ENCODE measurements at places on chromosomes 6 and 20.
A peak's percentile ranks its signal among the peaks of the same experiment; 100 is the strongest.

DNA sequence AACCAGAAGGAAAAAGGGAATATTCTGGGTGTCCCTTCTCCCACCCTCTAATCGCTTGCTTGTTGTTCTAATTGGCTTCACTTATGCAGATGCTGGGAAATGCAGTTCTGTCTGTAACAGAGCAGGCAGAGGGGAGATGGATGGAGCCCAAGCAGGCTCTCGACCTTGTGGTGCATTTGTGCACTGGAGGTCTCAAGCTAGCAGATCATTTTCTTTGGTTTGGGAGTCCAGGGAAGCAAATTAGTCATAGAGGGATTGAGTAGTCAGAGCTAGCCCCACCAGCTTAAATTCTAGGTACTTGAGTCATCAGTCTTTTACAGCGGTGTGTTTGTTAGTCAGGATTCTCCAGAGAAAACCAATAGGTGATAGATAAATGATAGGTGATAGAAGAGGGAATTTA lies 234.7 kb upstream of the ECI2 start:
- DNase-seq = no peak

DNA sequence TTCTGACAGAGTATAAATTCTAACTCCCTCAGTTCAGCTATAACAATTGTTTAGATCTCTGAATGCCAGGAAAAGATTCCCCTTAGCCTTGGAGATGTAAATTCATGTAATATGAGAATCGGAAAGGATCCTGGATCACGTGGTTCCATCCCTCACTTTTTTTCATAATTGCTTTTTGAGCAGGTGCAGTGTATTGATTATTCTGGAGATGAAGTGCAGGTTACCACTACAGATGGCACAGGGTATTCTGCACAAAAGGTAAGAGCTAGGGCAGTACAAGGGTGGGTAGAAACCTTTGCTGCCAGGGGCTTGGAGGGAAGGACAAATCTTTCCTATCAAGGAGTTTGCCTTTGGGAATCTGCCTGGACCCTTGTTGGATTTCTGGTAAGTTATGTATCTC lies 52.7 kb downstream of the KDM1B start:
- no peak for DNase-seq

- no peak for DNase-seq
Observed at GRCh38 chr6:67210450-67210849, 1424.6 kb upstream of the ADGRB3 start.

GRCh38 chr20:38034108-38034649 lies 633 bp downstream of the RPRD1B start:
- DNase-seq = no peak

DNA sequence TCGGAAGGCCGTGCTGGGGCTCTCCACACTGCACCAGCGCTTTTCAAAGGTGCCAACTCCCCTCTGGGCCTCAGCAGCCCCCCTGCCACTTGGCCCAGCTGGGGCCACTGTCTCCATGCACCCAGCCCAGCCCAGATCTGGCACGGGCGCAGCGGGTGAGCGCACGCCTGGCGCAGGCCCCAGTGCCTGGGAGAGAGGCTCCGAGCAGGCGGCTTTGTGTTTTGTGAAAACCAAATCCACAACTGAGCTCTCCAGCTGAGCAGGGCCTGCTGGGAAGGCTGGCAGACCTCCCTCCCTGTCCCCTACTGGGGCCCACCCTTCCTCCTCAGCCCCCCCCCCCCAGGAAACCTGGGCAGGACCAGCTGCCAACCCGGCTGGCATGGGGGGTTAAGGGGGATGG lies 17.0 kb downstream of the MDGA1 start:
- no peak for DNase-seq

- no peak for DNase-seq
Observed at GRCh38 chr6:148769304-148769968, 22.6 kb downstream of the UST start.

DNA sequence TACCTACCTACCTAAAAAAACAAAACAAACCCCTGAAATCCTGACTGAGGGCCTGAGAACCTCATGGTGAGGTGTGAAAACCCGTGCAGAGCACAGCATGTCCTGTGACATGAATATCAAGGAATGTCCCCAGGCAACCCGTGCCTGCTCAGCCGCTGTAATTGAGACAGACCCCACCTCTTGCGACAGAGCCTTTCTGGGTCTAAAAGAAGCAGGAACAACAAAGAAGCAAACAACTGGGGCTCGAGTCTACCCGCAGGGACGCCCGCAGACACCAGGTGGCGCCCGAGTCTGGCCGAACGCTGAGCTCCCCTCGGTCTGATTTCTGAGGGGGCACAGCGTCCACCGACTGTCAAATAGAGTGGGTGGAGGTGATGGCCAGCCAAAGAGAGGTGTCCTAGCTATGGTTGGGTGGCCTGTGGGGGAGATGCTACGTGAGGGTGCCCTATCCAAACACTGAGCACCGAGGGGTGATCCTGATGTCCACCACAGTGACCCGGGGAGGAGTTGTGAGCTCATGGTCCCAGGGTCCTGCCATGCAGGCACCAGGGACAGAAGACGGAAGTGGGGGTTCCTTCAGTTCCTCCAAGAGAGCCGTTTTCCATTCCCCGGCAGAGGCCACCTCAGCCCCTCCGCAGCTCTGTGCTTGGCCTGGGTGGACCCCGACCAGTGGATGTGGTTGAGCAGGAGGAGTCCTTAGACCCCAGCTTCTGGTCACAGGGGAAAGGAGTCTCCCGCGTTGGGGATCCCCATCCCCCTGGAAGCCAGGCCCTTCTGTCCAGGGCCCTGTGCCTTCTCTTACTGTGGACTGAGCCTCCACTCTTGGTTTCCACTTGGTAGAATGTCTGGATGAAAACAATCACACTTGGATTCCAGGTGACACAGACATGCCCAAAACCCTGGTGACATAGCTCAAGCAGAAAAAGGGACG lies 268.2 kb downstream of the CDC5L start:
- peak; percentile 60 for DNase-seq

GRCh38 chr6:35173044-35173426 lies 31.9 kb upstream of the TCP11 start:
- DNase-seq = no peak

GRCh38 chr6:5684320-5685053 lies 322.2 kb downstream of the NRN1 start:
- DNase-seq = no peak

DNA sequence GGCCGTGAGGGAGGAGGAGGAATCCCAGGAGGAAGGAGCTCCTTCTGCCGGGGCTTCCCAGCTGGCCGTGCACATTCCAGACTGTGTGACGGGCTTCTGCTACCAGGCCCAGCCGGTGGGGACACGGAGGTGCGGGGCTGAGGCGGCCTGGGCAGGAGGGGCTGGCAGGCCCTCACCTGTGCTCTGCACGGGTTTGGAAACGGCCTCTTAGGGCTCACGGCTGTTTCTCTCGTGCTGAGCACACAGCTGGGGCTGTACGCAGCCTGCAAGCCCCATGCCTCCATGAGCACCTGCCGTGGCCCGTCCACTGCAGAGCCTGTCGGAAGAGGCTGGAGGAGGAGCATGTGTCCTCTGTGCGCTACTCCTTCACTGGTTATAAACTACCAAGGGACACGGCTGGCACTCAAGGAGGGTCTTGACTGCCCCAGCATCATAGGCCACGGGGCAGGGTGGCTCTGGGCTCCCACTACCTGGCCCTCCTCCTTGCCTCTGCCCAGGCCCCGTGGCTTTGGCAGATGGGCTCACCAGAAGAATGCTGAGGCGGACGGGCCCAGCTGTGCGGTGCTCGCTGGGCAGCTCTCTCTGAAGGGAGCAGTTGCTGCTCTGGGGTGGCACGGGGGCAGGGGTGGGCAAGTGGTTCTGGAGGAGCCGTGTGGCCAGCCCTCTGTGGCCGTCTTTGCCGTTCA lies 15.8 kb downstream of the NPEPL1 start:
- DNase-seq = no peak

GRCh38 chr20:21090111-21090618 lies 16.0 kb downstream of the LINC00237 start:
- no peak for DNase-seq

DNA sequence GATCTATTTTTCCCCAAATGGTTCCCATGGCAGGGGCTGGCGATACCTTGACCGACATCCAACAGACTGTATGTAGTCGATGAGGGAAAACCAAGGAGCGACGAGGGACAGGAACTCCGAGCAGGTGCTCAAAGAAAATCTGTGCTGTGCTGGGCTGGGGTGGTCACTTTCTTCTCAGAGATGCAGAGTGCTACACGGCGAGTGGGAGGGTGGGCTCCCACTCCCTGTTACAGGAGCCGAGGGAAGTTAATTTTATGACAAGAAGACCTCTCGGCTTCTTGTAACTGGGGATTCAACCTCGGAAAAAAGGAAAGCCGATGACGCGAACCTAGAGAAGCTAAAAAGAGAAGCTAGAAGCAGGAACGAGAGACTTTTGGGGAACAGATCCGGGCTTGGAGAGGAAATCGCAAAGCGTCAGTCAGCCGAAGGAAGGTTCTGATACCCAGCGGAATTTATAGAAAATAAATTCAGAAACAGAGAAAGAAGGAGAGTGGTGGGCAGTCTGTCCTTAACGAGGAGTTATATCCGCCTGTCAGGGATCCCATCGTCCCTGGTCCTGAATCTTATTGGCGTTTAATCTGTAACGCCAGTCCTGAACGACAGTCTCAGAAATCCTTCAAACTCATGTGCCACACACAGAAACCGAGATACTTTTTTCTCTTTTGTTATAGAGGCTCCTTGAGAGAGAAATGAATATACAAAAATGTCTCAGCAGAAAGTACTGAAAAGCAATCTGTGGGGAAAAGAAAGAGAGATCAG lies 84.6 kb upstream of the ZNF322 start:
- DNase-seq = no peak

- DNase-seq = no peak
Observed at GRCh38 chr6:112883095-112883494, 536.0 kb downstream of the RFPL4B start.

DNA sequence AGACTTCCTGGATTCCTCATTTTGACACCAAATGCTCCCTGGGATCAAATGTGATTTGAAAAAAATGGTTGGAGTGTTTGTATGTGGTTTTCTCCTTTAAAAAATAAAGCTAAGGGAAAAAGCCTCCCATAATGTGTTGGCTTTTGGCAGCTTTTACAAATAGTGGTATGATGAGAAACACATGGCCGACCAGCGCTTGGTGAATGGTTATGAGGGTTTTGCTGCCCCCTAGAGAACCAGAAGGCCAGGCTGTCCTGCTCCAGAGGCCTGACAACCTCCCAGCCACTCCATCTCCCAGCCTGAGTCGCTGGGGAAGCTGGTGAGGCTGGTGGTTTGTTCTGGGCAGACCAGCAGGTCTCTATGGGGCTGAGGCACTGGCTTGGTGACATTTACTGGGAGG lies 69.3 kb downstream of the CLIC5 start:
- no peak for DNase-seq

GRCh38 chr6:155235087-155235486 lies 28.7 kb upstream of the CLDN20 start:
- no peak for DNase-seq

GRCh38 chr6:114445846-114446245 lies 103.0 kb upstream of the HS3ST5 start:
- no peak for DNase-seq

DNA sequence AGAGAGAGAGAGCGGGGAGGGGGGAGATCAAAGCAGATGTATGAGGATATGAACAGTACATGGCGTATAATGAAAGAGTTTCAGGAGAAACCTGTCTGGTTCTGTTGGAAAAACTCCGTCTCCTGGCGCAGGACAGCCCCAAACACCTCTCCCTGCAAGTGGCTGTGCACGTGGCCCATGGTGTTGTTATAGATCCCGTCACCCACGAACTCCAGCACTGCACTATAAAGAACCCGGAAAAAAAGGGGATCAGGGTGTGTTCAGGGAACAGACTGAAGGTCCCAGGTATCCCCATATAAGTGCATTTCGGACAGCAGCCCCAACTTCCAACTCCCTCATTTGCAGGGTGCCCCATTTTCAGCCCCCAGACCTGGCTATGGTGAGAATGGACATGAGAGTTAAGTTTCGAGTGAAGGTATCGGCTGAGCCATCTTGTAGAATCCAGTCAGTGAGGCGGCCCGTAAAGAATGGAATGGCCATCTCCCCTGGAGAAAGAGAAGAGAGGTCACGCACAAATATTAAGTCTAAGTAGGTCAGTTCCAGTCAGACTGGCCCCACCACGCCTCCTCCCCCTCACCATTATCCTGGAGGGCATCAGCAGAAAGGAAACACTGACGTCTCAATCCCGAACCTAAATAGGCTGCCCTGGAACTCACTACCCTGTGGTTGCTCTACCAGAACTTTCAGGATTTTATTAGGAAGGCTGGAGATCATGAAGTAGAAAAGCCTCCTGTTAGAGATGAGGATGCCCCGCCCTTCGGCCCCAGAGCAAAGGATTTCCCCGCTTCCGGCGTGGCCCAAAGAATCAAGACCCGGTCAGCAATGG lies 1.3 kb downstream of the TAP1 start:
- DNase-seq = no peak

DNA sequence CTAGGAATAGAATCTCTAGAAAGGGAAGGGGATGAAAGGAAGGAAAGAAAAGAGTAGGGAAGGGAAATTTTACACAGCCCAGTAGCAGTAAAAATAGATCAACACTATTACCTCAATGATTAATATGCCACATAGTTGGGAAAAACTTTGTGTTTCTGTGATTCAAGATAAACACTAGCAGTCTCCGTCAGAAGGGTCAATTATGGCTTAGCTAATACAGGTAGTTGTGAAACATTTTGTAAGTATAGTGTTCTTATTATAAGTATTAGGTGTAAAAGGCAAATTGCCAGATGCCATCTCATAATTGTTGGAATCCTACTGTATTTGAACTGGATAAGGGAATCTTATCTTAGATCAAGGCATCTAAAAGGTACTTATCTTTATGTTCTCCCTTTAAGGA lies 165.7 kb downstream of the MTFR2 start:
- DNase-seq = no peak

DNA sequence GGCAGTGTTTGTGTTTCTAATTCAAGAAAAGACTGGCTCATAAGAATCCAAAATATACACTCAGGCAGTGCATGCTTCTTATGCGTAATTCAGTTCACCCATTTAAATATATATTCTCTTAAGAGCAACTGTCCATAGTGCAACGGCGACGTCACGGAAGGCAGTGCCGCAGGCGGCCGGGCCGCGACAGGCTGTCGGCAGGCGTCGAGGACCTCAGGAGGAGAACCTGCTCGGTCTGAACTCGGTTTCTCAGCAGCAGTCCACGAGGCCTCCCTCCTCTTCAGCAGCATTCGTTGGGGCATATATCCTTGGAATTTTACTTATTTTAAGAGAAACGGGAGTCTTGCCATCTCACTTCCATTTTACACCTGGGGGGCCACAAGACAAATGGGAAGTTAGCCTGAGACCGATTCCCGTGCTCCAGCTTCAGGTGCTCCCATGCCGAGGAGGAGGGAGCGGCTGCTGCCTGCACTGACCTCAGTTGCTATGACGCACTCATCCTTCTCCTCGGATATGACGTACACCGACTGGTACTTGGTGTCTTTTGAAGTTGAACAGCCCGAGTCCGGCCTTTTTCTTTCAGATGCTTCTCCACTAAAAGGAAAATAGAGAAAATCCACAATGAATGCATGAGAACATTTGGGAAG lies 8.2 kb downstream of the DLL1 start:
- DNase-seq = no peak

DNA sequence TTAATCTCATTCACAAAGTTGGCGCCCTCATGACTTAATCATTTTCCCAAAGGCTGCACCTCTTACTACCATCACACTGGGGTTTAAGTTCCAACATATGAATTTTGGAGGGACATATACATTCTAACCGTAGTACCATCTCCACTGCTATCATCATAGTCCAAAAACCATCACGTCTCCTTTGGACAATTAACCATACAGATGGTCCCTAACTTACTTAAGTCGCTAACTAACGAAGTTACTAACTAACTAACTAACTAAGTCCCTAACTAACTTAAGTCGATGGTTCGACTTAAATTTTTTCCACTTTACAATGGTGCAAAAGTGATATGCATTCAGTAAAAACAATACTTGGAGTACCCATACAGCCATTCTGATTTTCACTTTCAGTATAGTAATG lies 24.0 kb upstream of the TBC1D22B start:
- DNase-seq = no peak

- no peak for DNase-seq
Observed at GRCh38 chr6:136186363-136186762, 63.7 kb downstream of the MTFR2 start.
